ENCODE measurements at places on chromosomes 3 and 15.

DNA sequence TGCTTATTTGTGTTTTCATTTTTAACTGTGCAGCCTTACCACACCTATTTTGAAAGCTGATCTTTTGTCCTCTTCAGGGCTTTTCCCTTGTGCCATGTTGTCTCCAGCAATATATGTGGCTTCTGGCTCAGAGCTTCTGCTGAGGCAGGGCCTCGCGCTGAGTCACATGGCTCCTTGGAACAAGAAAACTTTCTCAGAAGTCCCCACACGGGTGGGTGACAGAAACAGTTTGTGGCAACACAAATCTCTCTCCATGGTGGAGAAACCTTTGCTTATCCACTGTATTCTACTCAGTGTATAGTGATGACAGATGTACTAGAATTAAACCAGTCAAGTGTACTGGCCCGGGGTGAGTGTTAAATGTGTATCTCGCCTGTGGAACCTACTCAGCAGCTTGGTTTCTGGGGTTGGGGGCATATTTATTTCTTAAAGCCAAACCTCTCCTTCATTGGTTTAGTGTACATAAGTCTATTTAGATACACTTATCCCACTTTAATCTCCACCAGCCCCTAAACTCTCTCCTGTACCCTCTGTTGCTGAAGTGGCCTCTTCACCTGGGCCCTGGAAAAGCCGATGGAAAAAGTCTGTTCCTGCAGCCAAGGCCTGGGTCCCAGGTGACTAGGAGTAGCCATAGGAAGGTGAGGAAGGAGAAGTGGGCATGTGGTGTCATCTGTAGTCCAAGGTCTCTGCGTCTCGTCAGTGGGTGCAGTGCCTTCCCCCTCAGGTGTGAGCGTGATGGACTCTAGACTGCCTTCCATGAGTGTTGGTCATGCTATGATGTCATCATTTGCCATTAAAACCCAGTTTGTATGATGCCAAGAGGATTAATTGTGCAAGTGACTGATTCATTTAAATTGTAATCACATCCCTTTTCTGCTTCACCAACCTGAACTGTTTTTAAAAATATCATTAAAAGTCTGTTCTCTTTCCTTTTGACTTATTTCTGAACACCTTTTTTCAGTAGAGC lies 3.2 kb upstream of the FBXL22 start:
- DNase-seq, result no peak

- DNase-seq, result no peak
These were observed 26.6 kb downstream of the SEMA6D start for GRCh38 chr15:47743886-47744285.

GRCh38 chr3:11566916-11567315 lies 76.8 kb downstream of the VGLL4 start:
- DNase-seq, result no peak

- DNase-seq, result no peak
These were observed 473.6 kb downstream of the ROBO2 start for GRCh38 chr3:77513542-77513941.

GRCh38 chr3:57709559-57709958 lies 16.7 kb upstream of the DENND6A start:
- no peak for DNase-seq

- no peak for DNase-seq
These were observed 610.8 kb downstream of the NTRK3 start for GRCh38 chr15:87645723-87646122.
